Germinal center (tissue), 1 donor: ENCODE measurements at places on chromosomes 11 and 22.

- DNase-seq: peak; percentile 80
Observed at GRCh38 chr22:40050258-40050657, 55.5 kb downstream of the FAM83F start.

DNA sequence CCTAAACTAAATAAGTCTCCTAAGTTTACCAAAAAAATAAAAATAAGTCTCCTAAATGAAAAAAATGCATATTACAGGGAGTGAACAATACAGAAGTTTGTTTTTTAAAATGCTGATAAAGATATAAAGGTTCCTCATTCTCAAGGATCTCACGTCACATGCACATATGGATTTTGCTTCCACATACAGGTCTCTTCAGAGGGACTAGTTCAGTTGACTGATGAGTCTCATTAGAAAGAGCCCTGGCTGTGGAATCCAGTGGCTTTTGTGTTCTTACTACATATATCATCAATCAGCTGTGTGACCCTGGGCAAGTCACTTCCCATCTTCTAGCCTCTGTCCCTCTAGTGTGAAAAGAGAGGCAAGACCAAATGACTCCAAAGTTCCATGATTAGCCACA is 43.1 kb downstream of the MPPED2 start:
- no peak for DNase-seq

DNA sequence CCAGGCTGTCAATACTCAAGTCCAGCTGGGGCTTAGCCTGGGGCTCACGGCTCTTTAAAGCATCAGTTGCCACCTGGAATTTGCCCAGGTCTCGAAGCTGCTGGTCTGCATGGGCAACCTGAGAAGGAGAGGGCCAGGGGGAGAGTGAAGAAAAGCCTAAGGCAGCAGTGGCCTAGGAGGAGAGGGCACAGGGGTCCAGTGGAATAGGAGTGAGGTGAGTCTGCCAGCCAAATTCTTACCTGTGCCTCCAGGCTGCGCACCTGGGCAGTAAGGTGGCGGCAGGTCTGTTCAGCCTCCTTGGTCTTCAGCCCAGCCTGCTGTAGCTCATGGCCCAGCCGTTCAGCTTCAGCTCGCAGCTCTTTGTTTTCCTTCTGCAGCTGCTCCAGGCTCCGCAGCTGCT is 10.0 kb downstream of the IL18BP start:
- DNase-seq: no peak

- DNase-seq: no peak
Observed at GRCh38 chr22:41893591-41894375, 21.1 kb downstream of the SHISA8 start.

DNA sequence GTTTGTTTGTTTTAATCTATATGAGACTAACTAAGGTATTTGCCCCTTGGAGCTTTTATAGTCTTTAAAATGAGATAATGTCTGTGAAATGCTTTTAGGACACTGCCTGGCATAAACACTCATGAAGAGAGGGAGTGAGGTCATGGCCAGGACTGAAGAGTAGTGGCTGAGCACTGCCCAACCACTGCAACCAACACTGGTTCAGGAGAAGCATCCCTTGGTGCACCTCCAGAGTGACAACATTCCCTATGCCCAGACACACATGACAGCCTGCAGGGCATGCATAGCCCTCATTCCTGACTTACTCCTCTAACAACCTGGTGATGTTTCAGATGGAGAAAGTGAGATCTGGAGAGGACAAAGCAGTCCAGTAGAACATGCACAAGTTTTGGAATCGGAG is 36.1 kb downstream of the ME3 start:
- DNase-seq: no peak

- no peak for DNase-seq
Observed at GRCh38 chr11:44737245-44738085, 10.7 kb downstream of the TSPAN18 start.

- no peak for DNase-seq
Observed at GRCh38 chr11:12220305-12220704, 109.9 kb downstream of the MICAL2 start.

DNA sequence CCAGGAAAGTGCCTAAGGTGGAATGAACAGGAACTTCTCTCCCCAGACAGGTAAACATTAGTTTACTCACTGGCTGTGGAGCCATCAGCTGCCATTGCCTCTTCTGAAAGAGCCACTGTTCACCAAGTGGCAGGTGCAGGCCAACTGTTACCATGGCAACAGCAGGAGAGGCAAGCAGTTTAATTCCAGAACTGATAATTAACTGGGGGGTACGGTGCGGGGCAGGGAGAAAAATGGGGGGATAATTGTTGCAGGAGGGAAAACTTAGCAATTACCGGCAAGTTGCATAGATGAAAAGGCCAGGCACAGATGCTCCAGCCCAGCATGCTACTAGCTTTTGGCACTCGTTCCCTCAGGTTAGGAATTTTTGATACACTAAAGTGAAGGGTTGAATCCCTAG is 85.1 kb downstream of the TRIM44 start:
- DNase-seq: no peak

DNA sequence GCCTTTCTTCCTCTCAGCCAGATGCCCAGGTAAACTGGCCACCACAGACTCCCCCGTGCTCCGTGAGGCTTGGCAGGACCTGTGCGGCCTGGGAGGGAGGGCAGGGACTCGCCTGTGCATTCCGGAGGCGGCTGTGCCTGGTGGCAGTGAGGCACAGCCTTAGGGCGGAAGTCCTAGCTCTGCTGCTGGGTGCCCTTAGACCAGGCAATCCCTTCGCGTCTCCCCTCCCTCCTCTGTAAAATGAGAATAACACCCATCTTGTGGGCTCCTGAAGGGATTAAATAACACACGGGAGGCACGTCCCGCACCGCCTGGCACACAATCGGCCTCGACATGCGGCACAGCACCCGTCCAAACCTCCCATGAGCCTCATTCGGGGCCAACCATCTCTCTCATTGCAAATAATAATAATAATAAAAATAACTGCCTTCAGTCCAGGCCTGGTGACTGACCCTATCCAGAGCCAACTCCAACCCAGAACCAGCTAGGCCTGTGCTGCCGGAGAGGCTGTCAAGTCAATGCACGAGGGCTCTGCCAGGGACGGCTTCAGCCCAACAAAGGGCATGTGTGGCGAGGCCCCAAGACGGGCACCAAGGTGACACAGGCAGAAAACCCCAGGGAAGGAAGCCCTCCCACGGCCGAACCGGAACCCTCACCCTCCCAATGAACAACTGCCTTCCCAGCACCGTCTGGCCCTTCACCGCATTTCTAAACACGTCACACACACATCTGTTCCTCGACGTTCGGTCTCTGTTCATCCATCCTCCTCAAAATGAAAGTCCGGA is 8.2 kb downstream of the LTO1 start:
- no peak for DNase-seq

DNA sequence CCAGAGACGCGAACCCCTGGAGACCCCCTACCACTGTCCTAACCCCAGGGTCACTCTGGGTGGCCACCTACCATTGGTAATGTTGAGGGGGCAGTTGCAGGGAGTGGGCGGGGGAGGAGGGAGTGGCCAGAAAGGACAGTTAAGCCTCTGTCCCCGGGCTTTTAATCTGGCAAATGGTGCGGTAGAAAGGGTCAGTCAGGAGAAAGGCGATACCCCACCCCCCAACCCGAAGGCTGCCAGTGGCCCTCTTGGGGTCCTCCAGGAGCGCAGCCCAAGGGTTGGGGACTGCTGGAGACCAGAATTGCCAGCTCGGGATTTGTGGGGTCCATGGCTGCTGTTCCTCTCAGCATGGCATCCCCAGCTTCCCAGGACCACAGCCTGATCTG is 742 bp downstream of the P2RY2 start:
- DNase-seq: no peak

DNA sequence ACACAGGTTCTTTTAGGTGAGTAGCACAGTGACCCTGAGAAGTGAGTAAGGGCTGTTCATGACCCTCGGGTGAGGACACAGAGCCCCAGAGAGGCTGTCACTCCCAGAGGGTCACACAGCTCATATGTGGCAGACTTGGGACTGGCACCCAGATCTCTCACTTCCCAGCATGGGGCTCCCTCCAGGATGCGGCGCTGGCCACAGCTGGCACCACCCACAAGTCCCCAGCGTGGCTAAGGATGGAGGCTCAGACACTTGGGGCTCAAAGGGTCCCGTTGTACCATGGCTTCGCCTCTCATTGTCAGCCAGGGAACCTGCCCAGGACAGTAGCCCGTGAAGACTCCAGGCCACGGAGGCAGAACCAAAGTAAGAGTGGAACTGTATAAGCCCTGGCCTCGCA is 6.0 kb upstream of the SHISAL1 start:
- DNase-seq: no peak
